ENCODE measurements at places on chromosomes 16 and 17.
A peak's percentile ranks its signal among the peaks of the same experiment; 100 is the strongest.

GRCh38 chr16:17168181-17168580 lies 302.6 kb downstream of the XYLT1 start:
- DNase-seq, result no peak

DNA sequence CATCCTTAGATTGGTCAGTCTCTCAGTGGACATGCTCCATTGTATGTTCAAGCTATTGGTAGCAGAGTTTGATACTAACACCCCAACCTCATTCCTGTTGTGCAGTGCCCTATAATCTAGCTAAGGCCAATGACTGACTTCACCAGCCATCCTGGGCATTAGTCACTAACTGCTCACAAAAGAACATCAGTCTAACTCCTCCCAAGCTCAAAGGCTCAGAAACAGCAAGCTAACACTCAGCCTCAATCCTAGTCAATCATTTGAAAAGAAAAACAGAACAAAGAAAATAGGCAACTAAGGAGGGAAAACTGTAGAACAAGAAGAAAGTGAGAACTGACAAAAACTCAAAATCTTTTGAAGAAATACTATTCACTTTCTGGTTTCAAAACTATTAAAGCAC lies 199.1 kb upstream of the C17orf78 start:
- no peak for DNase-seq

DNA sequence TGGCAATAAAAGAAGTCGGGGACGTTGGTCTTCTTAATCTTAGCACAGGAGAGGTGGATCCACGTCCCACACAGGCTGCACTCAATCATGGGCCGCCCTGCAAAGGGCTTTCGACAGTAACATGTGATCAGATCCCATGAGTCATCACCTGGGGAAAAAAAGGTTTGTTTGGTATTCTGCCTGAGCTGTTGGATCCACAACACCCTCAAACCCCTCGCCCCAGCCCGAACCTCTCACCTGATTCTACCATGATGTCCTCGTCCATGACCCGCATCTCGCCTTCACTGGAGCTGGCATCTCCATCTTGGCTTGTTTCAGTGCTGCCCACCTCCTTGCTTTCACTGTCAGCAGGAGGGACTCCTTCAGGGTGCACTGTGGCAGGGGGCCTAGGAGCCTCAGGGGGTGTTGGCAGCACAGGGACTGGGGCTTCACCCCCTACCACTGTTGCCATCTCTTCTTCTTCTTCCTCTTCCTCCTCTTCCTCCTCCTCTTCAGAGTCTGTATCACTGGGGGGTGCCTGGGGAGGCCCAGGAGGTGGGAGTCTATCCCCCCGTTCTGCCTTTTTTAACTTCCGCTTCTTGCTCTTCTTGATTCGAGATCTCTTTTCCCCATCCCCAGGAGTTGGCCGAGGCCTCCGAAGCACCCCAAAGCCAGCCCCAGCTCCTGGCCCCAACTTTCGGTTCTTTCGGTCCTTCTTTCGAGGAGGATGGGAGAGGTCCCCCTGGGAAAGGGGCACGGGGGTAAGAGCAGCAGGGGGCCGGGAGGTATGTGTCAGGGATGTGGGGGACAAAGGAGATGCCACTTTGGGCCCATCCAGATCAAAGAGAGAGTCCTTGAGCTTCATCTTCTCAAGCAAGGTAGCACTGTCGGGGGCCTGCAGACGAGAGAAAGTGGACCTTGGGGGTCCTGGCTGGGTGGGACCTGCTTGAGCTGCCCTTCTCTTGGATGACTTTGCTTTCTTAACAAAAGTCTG lies 1.7 kb upstream of the DVL2 start:
- no peak for DNase-seq

- DNase-seq, result no peak
Observed at GRCh38 chr17:65609749-65610148, 48.3 kb upstream of the AXIN2 start.

DNA sequence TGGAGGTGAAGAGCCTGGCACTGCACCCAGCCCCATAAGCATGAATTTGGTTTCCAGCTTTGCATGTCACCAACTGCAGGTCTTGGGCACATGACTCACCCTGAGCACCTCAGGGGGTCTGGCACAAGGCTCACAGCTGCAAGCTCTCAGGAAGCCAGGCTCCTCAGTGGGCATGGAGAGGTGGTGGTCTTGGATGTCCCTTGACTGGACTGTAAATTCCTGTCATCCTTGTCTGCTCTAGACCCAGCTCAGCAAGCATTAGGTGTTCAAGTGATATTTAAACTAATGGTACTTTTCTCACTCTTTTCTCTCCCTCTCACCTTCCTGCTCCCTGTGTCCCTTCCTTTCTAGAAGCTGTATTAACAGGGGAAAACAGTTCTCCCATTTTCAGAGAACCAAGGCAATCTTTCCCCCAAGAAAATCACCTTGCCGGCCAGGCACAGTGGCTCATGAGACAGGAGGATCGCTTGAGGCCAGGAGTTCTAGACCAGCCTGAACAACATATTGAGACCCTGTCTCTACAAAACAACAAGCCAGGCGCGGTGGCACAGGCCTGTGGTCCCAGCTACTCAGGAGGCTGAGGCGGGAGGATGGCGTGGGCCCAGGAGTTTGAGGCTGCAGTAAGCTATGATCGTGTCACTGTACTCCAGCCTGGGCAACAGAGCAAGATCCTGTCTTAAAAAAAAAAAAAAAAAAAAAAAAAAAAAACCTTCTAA lies 5.1 kb upstream of the KIFC3 start:
- DNase-seq, result no peak

GRCh38 chr17:19021622-19022083 lies 17.1 kb upstream of the FAM83G start:
- DNase-seq, result no peak

DNA sequence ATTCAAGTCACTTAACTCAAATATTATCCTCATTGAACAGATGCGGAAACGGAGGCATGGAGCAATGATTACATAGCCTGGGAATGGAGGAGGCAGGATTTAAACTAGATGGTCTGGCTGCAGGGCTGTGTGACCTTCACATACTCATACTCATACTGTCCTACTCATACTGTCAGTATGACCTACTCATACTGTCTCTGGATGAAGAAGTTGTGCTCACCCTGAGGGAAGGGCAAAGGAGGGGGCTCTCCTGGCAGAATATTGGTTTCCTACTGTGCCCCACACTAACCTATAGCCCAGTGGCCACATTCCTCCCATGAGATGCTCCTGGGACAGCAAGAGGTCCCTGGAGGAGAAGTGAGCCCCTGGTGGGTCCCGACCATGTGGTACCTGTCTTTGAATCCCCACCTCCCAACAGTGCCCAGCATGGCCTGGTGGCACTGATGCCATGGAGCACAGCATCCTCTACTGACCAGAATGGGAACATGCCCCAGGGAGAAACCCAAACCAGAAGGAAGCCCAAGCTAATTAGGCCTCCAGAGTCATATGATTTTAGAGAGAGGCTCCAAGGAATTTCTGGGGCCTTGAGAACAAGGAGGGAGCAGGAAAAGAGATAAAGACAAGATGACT lies 197.3 kb upstream of the SDK2 start:
- DNase-seq, result no peak

GRCh38 chr17:13420878-13421277 lies 180.9 kb downstream of the HS3ST3A1 start:
- no peak for DNase-seq

- DNase-seq, result peak; percentile 29
Observed at GRCh38 chr16:87033541-87034300, 283.5 kb downstream of the C16orf95 start.

- DNase-seq, result no peak
Observed at GRCh38 chr16:84050316-84050715, 7.7 kb upstream of the SLC38A8 start.

DNA sequence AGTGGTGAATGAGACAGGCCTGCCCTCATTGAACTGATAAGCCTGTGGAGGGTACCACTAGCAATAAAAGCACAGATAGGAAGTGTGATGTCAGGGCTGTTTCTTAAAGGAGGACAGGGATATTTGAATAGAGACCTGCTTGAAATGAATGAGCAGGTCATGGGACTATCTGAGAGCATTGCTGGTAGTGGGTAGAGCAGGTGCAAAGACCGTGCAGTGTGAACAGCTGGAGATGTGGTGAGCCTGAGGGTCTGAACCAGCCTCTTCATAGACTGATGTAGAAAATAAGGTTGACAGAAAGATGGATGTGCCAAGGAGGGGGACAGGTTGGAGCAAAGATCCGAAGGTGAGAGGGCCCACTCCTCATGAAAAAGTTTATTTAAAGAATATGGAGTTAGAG lies 2.4 kb downstream of the NUP93 start:
- no peak for DNase-seq

- DNase-seq, result no peak
Observed at GRCh38 chr17:63399856-63400255, 46.2 kb downstream of the CYB561 start.

DNA sequence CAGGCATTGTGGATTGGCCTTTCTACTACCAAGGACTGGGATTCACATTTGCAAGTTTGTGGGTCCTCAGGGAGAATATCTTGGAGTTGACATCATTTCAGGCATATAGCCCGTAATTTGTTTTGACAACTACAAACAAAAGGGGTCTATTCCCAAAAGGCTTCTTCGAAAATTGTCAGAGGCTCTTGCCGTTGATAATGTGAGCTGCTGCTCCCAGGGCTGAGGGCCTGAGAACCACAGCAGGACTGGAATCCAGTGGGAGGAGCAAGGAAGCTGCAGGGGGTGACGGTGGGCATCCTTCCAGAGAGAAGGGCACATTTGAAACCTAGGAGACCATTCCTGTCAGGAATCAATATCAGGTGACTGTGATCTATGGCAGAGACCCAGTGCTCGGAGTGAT lies 761.6 kb upstream of the RBFOX1 start:
- no peak for DNase-seq

GRCh38 chr16:77871932-77872331 lies 83.6 kb downstream of the VAT1L start:
- no peak for DNase-seq

- no peak for DNase-seq
Observed at GRCh38 chr16:8721336-8722024, 47.1 kb downstream of the ABAT start.

GRCh38 chr17:30520882-30521281 lies 43.7 kb downstream of the GOSR1 start:
- DNase-seq, result no peak

- DNase-seq, result no peak
Observed at GRCh38 chr16:21026846-21027245, 123.8 kb downstream of the DNAH3 start.

DNA sequence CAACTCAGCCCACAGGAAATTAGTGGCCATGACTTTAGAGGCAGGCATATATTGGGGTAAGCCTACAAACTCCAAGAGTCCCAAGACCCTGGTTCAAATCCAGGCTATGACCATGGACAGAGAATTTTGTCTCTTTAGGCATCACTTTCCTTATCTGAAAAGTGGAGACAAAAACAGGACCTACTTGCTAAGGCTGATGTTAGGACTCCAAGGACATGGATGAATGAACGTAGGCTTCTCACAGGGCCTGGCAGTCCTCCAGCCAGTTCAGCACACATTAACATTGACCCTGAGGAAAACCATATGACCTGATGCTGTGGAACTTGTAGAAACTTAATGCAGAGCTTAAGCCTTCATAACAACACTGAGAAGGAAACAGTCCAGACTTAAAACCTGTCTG lies 1.4 kb downstream of the FKBP10 start:
- no peak for DNase-seq

DNA sequence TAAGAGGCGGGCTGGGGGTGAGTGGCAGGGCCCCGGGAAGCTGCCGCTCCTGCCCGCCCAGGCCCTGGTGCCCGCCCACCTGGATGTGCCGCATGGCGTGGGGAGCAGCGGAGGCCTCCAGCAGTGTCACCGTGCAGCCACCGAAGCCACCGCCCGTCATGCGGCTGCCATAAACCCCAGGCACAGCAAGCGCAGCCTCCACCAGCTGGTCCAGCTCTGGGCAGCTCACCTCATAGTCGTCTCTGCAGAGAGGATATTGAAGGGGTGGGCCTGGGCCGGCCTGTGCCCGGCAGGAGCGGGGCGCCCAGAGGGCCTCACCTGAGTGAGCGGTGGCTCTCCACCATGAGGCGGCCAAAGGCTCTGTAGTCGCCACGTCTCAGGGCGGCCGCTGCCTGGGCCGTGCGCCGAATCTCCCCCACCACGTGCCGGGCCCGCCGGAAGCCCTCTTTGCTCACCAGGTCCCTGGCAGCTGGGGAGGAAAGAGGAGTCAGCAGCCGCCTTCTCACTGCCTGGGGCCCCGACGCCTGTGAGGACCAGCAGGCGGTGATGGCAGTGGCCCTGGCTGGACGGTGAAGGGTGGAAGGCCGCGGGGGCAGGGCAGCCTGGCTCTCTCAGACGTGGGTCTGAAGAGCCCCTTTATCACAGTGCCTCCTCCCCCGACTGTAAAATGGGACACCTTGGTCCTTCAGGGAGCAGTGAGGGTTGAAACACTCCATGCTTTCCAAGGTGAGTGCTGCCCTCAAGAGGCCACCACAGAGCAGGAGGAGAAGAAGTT lies 6.7 kb downstream of the GALK1 start:
- DNase-seq, result no peak

DNA sequence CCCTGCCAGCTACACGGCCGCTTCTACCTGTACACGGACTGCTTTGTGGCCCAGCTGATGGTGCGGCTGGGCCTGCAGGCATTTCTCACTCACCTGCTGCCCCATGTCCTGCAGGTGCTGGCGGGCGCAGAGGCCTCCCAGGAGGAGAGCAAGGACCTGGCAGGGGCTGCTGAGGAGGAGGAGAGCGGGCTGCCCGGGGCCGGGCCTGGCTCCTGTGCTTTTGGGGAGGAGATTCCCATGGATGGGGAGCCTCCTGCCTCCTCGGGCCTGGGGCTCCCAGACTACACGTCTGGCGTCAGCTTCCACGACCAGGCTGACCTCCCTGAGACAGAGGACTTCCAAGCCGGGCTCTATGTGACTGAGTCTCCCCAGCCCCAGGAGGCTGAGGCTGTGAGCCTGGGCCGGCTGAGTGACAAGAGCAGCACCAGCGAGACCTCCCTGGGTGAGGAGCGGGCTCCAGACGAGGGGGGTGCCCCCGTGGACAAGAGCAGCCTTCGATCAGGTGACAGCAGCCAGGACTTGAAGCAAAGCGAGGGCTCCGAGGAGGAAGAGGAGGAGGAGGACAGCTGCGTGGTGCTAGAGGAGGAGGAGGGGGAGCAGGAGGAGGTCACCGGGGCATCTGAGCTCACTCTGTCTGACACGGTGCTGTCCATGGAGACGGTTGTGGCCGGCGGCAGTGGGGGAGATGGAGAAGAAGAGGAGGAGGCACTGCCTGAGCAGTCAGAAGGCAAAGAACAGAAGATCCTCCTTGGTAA lies 3.5 kb downstream of the WDR81 start:
- no peak for DNase-seq

DNA sequence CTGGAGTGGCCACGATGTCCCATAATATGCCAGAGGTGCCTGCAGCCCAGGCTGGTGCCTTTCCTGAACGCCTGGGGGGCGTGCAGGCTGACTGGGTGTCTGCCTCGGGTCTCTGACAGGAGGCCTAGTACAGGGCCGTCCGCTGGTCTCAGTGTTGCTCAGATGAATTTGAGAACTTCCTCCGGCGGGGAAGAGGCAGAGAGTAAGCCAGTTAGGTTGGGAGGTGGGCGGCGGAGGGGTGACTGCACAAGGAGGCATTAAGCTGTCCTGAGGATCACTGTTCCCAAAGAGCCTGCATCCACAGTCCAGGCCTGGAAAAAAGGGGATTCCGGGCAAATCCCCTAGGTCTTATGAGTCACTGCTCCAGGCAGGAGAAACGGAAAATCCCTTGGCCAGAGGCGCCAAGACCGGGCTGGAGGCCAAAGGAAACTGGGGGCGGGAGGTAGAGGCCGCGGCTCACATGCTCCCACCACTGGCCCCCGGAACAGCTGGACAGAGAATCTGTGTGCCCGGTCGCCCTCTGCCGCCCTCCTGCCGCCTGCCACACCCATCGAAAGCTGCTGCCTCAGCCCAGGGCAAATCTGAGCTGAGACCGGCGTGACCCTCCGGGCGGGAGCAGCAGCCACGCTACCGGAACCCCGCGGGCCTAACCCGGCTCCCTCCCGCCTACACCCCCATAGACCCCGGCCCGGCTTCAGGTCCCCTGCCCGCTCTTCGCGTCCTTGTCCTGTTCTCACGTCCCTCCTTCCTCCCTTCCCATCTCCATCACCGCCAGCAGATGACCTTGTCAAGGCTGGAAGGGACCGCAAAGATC lies 1.2 kb downstream of the TRIM47 start:
- DNase-seq, result peak; percentile 36

Measured in NCI-H2171 (cell line).